ENCODE measurements at places on chromosomes 12 and 14. TPM values are rescaled to one million over a fixed set of nuclear protein-coding genes. Genes with fewer than 3 reads are reported as not detected.

CNTN1 gene
- total RNA-seq = 33.6 TPM

DNA sequence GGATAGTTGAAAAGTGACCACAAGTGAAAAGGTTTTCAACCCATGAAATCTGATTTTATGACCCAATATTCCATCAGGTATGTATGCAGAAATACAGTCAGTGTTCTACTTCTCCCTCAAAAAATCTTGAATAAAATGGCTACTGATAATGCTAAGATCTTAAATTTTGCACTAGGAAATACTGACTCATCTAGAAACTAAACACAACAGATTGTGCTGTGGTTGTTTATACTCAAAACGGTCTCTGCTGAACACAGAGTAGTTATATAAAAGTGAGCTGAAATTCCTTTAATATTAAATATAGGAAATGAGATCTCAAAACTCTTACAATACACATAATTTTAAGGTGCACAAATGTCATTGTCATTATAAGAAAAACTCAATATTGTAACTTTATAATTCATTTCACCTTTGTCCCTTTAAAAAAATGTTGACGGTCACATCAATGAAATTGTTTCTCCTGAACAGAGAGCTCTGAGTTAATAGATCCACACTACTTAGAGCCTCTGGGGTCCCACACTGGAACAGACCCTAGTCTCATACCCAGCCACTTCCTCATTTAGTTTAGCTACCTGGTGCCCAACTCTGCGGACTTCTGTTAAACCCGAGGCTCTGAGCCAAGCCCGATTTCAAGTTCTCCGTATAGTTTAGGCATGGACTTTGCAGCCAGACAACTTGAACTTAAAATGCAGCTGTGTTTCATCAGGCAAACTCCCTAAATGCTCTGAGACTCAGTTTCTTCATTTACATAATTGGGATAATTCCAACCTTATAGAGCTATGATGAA is 9.3 kb downstream of the COCH start:
- no peak for DNase-seq

DNA sequence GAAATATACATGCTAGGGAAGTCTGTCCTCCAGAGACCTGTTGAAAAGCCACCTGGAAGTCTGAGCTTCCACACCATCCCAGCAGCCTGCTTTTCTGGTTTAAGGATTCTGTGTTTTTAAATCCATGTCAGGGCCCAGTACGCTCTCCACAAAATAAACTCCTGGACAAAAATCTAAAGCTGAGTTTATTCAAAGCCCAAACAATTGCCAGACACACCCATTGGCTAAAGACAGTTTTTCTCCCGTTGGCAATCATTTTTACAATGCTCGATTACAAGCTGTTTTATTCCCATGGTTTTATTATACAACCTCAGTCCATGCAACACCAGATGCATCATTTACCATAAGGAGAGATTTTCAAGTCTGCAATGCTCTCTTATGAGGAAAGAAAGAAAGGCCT is 94.5 kb downstream of the MYRFL start:
- DNase-seq = no peak

- no peak for DNase-seq
Observed at GRCh38 chr14:80403036-80403435, 191.7 kb upstream of the DIO2 start.

SRRM4 gene
- 0.11 TPM for total RNA-seq

DNA sequence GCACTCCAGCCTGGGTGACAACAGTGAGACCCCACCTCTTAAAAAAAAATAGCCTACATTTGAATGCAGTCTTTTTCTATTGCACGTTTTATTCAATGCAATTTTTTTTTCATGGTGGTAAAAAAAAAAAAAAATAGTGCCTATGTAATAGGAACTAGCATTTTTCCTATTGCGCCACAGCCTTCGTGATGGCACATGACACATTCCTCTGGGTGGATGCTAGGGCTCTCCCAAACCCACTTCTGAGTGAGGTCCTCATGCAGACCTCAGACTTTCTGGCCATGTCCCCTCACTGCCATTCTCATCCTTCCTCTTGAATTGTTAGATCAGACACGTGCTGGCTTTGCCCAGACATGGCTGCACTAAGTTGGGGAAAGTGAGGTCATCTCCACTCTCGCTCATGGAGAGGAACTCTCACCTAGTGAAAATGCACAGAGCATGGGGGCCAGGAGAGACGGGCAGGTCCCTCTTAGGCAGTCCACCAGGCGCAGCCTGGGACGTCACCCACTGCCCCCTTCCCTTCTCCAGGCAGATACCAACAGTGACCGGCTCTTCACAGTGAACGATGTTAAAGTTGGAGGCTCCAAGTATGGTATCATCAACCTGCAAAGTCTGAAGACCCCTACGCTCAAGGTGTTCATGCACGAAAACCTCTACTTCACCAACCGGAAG is 19.2 kb downstream of the DCAF4 start:
- DNase-seq = no peak

DNA sequence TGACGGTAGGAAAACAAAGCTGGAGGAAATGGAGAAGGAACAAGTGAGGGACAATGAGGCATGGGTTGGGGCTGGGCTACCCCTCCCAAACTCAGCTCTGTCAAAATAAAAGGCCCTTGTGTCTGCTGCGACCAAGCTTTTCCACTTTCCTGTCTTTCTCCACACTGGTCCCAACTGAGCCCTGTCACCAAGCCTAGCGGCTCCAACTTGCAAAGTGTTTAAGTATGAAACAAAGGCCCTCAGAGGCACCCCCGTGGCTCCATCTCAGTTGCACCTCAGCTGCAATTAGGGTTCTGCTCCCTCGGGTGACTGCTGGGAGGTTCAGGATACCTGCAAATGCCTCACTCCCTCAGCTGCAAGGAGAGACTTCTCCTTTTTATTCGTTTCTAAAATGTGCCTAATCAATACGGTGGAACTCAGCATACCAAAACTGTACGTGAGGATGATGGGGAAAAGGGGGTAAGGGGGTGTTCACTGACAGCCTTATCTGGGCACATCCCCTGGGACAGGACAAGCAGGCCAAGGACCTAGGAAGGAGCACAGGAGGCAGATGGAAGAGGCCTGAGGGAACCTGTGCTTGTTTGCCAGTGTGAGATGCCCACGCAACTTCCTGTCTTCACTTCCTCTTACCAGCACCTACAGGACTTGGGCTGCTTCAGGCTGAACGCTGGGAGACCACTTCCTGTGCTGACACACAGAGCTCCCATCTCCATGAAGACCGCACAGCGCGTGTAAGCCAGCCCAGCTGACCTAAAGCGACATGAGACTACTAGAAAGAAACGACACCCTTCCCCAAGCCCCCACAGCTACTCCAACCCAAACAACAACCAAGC is 8.9 kb downstream of the VAMP1 start:
- peak; percentile 24 for DNase-seq

GRCh38 chr12:32450768-32451167 is 51.4 kb downstream of the FGD4 start:
- DNase-seq = no peak

DNA sequence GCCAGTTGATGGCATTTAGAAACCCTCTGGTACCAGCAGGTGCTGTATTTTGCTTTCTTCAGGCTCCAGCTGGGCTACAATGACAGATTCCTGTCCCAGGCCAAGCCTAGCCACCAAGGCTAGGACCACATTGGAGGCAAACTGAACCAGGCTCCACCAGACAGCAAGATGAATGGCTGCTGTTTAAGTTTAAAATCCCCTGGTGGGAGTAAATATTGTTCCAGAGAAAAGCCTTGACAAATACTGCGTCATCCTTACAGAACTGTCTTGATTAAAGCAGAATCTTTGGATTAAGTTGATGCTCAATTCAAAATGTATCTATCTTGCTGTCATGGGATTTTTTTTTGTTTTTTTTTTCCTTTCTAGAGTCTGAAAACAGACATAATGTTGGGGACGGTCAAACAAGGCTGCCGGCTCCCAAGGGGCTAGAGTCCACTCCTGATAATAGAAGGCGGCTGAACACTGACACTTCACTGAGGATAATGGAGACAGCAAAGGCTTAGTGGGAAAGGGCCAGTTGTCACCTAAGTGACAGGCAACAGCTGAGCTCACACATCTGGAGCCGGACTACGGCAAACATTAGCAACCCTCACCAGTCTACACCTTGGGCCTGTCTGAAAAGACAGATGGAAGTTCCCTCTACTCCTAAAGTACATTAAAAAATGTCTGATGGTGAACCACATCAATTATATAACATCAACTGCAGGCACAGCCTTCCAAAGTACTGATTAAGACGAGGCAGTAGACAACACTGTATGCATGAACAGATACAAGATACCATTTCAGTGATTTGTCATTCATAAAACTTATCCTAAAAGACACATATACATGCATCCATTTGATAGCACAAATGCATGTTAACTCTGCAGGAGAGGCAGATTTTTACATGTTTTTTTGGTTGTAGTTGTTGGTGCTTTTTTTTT is 1.7 kb downstream of the PRICKLE1 start:
- DNase-seq = no peak

- DNase-seq = no peak
Observed at GRCh38 chr12:108063192-108063591, 65.9 kb upstream of the WSCD2 start.

FRS2 gene
- total RNA-seq = 39.5 TPM

GRCh38 chr12:96036765-96037455 is 1.5 kb upstream of the LTA4H start:
- DNase-seq = no peak

DNA sequence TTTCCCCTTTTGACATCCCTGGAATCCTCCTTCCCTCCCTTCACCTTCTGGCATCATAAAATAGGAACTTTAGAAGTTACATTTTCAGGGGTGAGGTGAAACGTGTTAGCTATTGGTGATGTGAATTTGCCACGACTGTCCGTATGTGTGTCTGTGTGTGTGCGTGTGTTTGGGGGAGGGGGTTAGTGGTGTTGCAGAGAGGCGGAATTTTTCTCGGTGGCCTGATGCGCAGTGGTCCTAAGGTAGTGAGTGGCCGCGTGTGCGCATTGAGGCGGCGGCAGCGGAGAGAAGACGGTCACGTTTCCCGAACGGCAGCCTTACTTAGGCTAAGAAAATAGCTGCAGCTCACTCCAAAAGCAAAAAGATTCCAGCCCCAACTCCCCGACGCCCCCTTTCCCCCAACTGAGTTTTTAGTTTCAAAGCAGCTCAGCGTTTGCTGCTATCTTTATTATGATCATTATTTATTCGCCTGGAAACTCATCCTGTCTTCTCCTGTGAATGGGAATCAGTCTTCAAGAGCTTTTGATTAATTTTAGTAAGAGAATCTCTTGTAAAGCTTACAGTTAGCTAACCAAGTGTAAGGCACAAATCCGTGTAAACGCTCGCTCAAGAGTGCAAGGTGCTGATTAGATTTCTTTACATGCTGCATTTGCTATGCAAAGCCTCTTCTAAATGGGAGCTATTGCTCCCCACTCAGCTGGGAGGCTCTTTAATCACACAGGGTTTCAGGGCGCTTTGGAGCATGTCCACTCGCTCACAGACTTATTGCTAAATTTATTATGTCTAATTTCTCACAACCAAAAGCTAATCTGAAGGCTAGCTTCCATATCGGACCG is 4.7 kb downstream of the FLRT2 start:
- DNase-seq = peak; percentile 5

ACOT6 gene
- not detected for total RNA-seq

DNA sequence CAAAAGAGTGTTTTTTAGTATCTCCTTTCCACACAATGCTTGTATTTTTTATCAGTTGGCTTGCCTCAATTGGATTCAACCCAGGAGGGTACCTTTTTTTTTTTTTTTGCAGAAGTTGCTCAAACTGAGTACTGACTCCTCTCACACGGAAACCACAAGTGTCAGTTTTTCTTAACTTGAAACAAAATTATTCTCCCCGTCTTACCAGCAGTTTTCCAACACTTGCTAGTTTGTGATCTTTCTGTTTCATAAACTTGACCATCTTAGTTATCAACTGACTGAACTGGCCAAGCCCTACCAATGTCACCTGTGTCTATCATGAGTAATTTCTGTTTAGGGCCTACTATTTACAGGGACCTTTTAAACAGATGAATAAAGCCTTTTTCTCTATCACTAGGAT is 34.1 kb upstream of the ITPR2 start:
- no peak for DNase-seq

SERPINA10 gene
- total RNA-seq = not detected

DNA sequence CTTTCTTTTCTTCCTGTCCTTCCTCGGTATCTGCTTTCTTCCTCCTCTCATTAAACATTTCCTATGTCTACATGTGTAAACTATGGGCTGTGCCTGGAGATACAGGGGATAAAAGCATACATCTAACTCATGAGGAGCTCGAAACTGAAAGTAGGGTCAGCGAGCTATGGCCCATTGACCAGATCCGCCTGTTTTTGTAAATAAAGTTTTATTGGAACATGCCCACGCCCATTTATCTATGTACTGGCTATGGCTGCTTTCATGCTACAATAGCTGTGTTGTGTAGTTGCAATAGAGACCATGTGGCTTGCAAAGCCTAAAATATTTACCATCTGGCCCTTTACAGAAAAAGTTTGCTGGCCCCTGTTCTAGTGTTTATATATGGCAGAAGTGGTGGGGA is 500.8 kb upstream of the GARIN6 start:
- DNase-seq = no peak

GRCh38 chr12:6450869-6451347 is 934 bp upstream of the TAPBPL start:
- DNase-seq = no peak

DNA sequence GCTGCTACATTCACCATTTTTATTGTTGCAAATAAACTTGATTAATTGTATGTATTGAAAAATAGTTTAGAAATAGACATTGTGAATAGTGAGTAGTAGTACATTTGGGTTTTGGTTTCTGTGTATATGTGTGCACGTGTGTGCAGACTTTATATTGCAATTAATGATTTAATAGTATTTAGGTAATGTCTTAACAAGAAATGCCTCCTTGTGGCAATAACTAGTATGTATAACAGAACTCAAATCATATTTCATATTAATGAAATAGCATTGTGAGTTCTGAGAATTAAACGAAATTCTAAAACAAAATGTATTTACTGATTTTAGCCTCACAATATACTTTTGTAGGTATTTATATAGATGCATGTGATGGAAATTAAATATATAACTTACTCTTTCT is 100.1 kb downstream of the SCAF11 start:
- no peak for DNase-seq
